ENCODE measurements at places on chromosomes 7 and 10.

- no peak for DNase-seq
Measured at GRCh38 chr7:106717955-106718871, 57.3 kb upstream of the CCDC71L start.

DNA sequence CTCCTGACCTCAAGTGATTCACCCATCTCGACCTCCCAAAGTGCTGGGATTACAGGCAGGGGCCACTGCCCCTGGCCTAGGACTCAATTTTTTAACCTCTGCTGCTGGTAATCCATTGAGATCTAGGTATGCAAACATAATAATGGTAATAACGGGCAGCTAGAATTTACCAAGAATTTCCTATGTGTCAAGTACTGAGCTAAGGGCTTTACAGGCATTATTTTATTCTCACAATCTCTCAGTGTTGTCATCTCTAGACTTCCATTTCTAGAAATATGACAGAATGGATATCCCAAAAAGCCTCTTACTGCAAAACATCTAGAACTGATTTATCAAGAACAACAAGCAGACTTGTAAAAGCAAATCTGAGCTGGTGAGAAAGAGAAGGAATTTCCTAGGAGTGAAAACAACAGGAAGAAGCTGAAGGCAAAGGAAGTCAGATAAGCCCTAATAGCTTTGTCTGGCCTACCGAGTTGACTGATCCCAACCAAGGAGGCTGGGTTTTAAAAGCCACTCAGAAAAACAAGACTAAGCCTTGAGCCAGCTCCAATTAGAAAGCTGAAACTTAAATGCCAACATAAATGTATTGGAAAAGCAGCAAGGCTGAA, 70.6 kb downstream of the CCDC71L start:
- no peak for DNase-seq

DNA sequence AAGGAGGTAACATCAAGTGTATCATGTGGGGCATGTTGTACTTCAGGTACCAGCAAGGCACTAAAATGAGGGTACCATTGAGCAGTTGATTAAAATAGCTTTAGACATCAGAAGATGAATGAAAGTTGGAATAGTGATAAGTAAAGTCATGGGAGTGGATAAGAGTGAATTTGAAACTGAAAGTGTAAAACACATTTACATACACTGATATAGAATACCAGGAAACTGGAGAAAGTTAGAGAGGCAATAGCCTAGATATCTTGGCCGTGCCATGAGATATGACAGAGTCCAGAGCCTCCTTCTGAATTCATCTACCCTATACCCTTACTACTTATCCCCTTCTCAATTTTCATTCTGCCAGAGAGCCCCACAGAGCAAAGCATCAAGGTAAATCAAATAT, 76.6 kb downstream of the GRM3 start:
- no peak for DNase-seq

DNA sequence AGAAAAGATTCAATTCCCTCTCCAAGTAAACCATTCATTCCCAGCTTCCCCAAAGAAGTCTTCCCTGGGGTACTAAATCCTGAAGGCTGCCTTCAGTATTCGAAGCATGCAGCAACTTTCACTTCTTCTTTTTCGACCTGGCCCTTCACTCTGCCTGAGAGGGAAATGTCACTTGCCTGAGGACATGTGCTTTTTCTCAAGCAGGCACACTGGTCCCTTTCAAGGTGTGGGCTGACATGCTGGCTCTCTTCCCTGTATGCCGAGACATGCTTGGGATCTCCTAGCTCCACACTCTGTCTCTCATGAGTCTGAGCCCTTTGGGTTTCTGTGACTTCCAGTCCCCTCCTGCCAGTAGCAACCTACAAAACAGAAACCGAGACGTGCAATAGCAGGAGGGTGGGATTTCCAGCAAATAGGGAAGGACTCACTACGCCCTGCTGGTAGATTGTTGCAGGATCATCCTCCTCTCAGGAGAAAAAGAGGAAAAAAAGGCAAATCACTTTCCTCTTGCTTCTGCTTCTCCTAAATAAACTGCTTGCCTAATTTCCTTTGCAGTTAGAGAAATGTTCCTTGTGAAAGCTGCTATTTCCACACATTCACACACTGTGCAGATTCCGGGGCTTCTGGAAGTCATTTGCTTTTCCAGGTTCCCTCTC, 33.5 kb downstream of the FIGNL1 start:
- DNase-seq, result no peak

GRCh38 chr10:87694011-87694794, 34.5 kb downstream of the PAPSS2 start:
- no peak for DNase-seq

DNA sequence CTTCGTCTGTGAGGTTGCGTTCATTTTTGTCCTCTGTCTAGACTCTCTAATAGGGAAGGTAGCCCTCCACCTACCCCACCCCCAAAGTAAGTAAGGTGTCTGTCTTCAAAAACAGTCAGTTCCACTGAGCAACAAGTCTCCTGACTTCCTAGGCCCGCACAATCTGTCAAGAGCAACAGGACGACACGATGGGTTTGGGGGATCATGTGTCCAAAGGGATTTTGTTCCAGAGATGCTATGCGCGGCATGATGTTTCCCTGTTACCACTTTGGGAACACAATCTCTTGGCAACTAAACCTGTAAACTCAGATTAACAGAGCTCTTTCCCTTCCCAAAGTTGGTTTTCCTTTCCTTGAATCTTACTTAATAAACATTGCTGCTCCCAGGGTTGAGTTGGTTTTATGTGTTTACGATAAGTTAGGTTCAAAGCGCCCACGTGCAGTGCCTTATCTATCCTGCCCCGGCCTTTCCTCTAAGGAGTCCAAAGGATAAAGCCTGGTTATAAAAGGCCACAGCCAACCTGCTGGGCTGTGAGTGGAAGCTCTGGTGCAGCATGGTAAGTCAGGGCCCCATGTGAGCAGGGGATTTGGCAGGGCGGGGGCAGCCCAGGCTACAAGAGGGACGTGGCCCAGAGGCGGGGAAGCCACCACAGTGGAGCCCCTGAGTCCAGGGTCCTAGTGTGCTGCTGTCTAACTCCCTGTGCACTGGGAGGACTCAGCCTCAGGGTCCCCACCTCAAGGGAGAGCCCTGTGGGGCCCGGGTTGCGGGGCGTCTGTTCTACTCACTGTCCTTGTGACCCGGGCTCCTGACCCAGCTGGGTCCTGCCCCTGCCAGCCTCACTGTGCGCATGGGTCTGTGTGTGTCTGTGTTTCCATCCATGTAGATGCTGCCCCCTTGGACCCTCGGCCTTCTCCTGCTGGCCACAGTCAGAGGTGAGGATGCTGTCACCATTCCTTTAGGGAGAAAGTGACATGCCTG, at the start of gene PNLIPRP2:
TSS of gene PNLIPRP2 (plus strand) at position 531 of the 978 bp plus-strand sequence.
- DNase-seq, result no peak

DNA sequence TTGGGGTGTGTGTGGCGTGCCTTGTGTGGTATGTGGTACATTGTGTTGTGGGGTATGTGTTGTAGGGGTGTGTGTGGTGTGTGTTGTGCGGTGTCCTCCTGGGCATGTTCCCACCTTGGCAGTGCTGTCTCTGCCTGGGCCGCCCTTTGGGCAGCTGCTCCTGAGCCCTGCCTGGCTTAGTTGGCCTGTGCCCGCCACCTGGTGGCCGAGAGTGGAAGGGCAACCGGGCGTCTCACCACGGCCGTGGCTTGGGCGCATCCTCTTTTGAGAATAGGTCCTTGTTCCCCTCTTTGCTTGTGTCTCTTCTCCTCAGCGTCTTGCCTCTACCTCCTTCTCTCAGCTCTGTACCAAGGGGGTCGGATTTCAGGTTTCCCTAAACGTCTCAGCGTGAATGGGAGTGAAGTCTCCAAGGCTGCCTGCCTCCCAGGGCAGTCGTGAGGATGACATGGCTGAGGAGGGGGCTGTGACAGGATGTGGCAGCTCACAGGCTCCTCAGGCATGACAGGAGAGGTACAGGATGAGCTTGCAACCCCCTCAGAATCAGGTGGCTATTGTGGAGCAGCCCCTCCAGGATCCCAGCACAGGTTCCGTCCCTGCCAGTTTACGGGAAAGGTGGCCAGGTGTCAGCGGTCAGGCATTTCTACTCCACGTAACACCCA, 98.4 kb upstream of the PODXL start:
- peak; percentile 63 for DNase-seq

DNA sequence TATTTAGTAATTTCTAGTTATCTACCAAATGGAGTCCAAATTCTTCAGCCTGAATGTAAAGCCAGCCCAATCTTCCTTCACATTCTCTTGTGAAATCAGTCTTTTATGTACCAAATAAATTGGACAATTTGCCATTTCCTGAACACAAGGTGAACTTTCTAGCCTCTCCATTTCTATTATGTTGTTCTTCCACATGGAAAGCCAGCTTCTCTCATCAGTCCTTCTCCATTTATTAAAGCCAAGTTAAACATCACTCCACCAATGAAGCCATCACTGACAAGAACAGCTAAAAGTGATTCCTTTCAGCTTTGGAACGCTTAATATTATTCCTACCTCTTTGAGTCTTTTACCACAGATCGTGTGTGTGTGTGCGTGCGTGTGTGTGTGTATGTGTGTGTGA, 88.4 kb downstream of the VPS41 start:
- no peak for DNase-seq

DNA sequence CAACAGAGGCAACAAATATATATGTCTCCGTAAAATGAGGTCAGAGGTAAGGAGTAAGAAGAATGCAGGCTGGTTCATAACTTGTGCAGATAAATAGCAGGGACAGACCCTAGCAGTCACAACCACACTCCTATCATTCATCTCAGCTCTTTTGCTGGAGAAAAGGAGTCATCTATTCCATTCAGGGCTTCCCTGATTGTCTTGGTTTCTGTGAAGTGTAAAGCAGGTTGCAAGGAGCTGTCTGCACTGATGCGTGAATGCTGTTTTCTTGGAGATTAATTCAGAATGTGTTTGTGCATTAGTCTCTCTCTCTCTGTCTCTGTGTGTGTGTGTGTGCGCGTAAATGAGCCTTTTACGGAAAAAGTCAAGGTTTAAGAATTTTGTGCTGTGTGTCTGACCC, 643.3 kb upstream of the SORCS1 start:
- no peak for DNase-seq

DNA sequence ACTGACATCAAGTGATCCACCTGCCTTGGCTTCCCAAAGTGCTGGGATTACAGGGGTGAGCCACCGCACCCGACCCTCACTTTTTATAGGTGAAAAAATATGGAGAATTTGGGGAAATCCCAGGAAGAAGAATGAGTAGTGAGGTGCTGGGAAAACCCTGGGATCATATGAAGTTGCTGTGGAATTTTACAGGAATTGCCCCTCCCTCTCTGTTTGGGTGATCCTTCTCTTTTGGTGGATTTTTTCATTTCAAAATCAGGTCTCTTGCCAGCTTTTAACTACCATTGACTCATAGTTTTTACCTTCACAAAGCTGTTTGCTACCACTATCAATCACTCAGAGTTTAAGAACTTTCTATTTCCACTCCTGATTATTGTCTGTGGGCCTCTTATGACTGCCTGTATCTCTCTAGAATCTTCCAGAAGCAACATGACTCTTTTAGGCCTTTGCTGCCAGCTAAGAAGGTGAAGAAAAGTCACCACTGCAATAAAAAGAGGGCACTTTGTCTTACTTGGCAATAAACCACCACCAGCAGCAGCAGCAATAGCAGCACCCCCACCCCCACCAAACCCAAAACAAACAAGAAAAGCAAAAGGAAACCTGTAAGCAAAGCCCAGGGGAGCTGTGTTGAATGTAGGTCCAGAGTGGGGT, 4.0 kb upstream of the GIMAP8 start:
- DNase-seq, result no peak

DNA sequence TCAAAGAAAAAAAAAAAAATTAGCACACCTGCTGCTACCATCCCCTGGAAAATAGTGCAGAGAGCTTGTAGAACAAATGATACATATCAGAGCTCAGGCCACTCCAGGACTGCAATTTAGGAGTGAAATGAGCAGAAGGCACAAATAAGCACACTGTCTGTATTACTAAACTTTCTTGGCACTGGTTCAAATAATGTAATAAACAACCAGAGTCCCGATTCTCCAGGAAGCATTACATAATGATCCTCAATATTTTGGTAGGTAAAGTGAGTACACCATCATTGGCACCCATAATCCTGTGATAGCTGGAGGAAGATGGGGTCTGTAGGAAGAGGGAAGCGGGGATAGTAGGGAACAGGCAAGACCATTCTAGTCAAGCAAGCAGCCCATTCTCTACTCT, 74.3 kb downstream of the SVOPL start:
- DNase-seq, result no peak

DNA sequence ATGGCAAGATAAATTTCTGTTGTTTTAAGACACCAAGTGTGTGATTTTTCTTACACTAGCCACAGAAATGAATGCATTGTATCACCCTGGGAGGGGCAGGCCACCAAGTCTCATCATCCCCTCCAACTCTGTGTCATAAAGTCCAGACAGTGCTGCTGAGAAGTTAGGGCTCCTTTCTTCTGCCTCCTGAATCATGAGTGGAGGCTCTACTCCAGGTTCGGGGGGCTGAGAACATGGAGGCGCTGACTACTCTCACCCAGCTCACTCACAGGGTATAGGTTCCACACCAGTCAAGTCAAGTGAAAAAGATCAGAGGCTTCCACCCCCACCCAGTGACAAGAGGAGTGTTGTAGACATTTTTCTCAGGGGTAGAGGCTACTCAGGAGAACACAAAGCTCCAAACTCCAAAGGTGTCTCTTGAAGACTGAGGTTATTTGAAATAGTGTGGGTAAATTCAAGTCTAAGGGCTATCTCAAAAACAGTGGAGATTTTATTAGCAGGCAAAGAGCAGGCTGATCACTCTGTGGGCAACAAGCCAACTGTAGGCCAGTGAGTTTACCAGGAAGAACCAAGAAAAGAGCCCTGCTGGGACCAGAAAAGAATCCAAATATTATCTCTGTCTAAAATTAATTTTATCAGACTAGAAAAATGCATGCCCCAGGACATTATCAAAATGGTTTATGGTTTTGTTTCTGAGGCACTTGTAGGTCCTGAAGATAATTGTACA, 118.6 kb upstream of the RET start:
- DNase-seq, result no peak

- DNase-seq, result peak; percentile 8
Measured at GRCh38 chr7:2013381-2014311, 219.1 kb downstream of the MAD1L1 start.

- DNase-seq, result no peak
Measured at GRCh38 chr7:74718336-74718735, 55.5 kb upstream of the NCF1 start.

DNA sequence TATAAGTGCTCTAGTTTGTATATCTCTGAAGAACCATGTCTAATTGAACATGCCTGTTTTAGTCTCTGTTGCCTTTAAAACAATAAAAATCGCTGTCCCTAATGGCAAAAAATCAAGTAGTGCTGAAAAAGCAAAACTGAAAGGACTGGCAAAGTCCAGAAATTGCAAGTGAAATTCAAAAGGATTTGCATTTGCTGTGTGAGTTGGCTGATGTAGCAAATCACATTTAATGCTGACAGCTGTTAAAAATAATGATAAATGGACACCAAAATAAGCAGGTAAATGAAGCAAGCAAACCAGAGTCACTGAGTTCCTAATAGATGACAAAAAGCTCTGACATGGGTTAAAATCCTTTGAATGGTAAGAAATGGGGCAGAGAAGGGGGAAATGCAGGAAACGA, 874.1 kb downstream of the GRM8 start:
- DNase-seq, result no peak

DNA sequence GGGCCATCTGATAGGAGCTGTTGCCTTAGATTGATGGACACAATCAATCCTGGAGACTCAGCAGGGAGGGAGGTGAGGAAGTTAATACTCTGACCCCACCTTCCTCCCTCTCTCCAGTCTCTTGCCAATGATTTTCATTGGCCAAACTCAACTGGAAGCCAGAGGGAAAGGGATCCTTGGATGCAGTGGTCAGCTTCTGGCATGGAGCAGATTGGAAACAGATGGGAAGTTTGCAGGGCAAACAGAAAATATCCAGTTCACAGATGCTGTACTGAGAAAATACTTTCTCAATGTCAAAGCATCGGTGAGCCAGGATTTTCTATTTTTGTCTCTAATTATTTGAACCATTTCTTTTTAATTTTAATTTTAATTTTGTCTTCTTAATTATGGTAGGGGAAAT, 170.8 kb downstream of the BBS9 start:
- no peak for DNase-seq

Measured in T-helper 2 cell (primary cell).